ENCODE measurements at places on chromosomes 3 and 15.
A peak's percentile ranks its signal among the peaks of the same experiment; 100 is the strongest.

- DNase-seq: no peak
Observed at GRCh38 chr15:69450968-69451695, 1.5 kb upstream of the RPLP1 start.

DNA sequence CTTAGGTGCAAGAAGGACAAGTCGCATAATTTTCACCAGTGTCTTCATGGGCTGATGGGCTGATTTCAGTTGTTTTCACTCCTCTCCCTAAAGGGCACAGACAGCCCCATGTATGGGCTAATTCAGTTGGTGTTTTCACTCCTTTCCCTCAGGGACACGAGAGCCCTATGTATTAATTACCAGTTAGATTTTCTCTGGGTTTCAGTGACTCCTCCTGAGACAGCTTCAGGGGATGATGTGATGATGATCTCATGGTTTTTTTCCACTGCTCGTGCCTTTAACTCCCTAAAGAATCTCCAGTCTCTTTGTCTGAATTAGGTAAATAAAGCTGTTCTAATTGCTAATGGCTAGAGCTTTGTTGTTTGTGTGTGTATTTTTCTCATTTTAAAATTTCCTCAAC is 9.9 kb downstream of the RAMAC start:
- DNase-seq: no peak

- DNase-seq: peak; percentile 75
Observed at GRCh38 chr3:13513051-13513912, 33.2 kb downstream of the HDAC11 start.

DNA sequence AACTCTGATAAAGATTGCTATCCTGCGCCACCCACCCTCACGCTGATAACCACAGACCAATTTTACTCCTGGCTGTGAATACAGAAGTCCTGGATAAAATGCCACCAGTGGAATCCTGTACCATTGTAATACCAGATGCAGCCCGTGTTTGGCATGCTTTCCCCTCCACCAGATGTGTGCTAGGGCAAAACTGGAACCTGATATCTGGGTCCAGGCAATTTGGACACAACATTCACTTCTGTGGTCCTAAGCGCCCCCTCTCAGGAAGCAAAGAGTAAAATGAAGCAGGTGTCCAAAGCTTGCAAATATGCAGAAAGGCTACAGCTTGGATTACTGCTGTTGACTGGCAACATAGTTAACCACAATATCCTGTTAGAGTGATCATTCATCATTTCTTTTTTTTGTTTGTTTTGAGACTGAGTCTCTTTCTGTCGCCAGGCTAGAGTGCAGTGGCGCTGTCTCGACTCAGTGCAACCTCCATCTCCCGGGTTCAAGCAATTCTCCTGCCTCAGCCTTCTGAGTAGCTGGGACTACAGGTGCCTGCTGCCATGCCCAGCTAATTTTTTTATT is 32.8 kb downstream of the LOXL1 start:
- DNase-seq: no peak

- DNase-seq: no peak
Observed at GRCh38 chr3:13332740-13333139, 87.4 kb downstream of the NUP210 start.

- no peak for DNase-seq
Observed at GRCh38 chr3:112405845-112406244, 72.9 kb downstream of the CD200 start.

DNA sequence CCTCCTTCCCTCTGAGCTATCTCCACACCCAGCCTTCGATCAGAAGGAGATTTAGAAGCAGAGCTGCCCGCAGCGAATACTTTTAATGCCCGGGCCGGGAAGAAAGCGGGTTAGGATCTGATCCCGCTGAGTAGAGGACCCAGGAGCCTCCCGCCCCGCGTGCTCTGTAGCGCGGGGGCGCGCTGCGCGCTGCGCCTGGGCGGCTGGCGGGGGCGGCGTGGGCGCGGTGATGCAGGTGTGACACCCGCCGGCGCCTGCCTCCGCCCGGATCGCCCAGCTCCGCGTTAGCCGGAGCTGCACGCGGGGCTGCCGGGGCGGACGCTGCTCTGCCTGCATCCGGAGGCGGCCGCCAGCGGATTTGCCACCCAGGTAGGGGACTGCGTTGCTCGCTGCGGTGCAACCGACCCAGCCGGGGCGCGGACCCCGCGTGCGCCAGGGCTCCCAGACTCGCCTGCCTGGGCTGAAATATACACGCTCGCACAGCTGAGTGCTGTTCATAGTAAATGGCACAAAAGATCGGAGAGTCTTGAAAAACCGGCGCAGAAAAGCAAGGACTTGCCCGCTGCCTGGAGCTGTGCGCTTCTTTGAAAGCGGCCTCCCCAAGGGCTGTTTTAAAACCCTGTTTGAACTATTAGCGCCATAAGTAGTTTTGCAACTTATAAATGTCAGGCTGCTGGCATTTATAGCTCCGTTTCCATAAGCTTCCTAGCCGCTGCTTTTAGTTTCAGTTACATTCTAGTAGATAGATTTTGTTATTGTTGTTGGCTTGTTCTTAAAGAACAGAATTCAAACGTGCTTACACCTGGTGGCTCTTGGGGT is at the start of gene SV2B:
Gene SV2B (plus strand): TSS at position 263 of the 819 bp plus-strand sequence. CDS start 126,007 bp downstream, outside the sequence.
- no peak for DNase-seq

GRCh38 chr3:154285221-154285620 is 39.1 kb downstream of the DHX36 start:
- no peak for DNase-seq

DNA sequence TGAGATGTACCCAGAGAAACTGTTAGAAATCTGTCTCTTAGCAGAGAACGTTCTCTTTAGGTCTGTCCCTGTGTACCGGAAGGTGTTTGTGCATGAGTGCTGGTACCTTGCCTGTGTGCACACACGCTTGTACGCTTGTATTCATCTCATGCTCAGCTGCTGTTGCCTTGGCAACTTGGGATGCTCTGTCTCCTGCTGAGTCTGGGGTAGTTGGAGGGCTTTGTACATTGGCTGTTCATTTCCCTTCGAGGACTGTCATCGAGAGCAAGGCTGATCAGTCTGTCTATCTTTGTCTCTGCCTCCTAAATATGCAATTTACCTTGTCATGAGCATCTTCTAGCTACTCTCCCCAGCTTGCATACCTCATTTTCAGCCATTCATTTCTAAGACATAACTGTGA is 147.2 kb downstream of the SLCO3A1 start:
- DNase-seq: no peak

DNA sequence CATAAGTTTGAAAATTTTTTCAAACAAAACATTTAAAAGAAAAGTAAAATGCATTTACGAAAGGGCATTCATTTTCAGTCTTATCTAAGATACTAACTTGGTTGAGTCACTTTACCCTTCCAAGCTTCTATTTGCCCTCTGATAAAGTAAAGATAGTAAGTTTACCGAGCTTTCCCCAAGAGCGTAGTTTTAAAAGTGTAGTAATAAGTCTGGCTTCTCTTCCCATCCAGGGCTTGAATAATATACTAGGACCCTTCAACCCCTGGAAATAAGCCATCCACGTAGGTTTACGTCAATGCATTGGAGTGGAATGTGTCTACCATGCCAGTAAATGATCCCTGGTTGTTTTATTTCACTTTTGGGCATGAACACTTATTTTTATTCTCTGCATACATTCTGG is 608.3 kb downstream of the NTRK3 start:
- DNase-seq: no peak

DNA sequence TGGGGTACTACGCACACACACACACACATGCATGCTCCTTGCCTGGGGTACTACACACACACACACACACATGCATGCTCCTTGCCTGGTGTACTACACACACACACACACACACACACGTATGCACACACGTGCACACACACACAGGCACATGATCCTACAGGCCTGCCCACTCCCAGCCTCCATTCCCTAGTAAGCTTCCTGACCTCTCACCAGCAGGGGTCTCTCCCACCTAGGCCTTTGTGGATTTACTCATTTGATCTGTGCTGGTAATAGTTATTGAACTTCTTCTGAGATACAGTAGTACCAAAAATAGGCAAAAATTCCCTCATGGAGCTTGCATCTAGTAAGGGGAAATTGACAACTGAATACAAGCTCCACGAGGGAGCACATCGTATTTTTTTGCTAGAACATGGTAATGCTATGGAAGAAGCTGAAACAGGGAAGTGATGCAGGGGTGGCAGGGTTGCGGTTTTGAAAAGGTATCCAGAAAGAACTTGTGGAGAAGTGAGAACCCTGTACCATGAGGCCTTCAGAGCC is 19.1 kb downstream of the TTC21A start:
- DNase-seq: no peak

DNA sequence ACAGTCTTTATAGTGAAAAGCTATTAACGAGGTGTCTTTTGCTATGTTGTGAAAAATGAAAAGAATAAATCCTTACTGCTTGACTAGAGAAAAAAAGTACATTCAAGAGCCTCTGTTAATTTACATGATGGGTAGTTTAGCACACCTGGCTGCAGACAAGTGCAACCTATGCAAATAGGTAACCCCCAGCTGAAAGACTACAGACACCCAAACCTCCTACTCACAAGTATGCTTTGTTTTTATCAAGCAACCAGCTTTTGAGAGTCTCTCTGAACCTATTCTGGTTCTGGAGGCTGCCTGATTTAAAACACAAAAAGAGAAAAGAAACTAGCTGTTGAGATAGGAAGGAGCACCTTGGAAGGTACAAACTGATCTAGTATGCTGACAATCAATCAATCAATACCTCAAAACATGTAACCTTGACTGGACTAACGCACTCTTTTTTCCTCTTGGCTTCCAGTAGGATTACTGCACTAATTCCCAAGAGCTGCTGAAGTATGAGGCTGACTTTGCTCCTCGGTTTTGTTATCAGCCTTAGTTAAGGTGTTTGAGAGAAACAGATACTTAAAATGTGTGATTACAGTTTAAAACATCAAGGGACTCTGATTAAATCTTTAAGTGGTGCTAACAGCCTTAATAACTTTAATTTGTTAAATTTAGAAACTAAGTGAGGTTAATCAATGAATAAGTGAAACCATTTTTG is 63.6 kb downstream of the OSBPL10 start:
- no peak for DNase-seq

GRCh38 chr3:188950832-188951489 is 220.8 kb upstream of the TPRG1 start:
- DNase-seq: peak; percentile 89

- DNase-seq: no peak
Observed at GRCh38 chr3:137259089-137259488, 301.3 kb downstream of the IL20RB start.

GRCh38 chr3:77618686-77619085 is 578.8 kb downstream of the ROBO2 start:
- DNase-seq: no peak

- DNase-seq: no peak
Observed at GRCh38 chr3:87370007-87370406, 93.6 kb upstream of the POU1F1 start.

DNA sequence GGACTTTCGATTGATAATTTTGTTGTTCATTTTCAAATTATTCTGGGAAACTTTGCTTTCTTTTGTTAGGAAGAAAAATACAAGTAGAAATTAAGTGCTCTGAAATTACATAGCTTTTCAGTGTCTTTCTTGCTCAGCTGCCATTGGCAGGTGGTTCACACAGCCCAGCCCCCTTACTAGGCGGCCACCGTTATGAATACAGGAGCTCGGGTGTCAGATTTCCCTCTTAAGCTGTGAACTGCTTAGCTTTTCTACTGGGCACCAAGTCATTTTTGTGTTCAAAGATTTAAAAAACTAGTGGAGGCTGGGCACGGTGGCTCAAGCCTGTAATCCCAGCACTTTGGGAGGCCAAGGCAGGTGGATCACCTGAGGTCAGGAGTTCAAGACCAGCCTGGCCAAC is 55.2 kb downstream of the HMG20A start:
- no peak for DNase-seq

DNA sequence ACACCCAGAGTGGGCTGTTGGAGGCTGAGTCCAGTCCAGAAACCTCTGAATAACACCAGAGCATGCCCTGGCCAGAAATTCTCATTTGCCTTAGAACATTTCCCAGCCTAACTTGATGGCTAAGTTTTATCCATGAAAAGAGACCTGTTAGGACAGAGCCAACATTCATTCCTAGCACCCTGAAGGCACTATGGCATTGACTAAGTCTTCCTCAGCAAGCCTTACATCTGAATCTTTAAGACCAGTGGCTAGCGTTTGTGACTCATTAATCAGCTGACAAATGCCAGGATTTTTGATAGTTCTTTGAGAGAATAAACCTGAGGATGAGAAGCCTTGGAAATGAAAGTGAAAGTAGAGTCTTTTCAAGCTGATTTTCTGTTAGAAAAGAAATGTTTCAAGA is 1087.1 kb upstream of the ALCAM start:
- DNase-seq: no peak

- DNase-seq: no peak
Observed at GRCh38 chr15:49116108-49116857, 39.1 kb downstream of the COPS2 start.
